ENCODE measurements at places on chromosomes 11 and 22. TPM values are rescaled to one million over a fixed set of nuclear protein-coding genes. Genes with fewer than 3 reads are reported as not detected.

DNA sequence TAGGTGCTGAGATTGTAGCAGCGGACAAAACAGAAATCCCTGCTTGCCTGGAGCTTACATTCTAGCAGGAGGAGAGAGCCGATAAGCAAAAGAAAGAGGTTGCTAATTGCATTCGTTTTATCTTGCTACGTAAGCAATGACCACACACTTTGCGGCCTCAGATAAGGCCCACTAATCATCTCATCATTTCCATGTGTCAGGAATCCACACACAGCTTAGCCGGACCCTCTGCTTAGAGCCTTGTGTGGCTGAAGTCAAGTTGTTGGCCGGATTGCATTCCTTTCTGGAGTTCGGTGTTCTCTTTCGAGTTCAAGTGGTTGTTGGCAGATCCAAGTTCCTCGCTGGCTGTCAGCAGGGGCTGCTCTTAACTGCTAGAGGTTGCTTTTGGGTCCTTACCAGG is 101.6 kb downstream of the CHST1 start:
- no peak for DNase-seq
- H3K27ac ChIP-seq, result no peak overlapping the region
- H3K27me3 ChIP-seq, result peaks cover 3% of the 10 kb centered on the region
- no peaks in the 10 kb centered on the region for H3K36me3 ChIP-seq
- H3K4me1 ChIP-seq, result no peaks in the 10 kb centered on the region

DNA sequence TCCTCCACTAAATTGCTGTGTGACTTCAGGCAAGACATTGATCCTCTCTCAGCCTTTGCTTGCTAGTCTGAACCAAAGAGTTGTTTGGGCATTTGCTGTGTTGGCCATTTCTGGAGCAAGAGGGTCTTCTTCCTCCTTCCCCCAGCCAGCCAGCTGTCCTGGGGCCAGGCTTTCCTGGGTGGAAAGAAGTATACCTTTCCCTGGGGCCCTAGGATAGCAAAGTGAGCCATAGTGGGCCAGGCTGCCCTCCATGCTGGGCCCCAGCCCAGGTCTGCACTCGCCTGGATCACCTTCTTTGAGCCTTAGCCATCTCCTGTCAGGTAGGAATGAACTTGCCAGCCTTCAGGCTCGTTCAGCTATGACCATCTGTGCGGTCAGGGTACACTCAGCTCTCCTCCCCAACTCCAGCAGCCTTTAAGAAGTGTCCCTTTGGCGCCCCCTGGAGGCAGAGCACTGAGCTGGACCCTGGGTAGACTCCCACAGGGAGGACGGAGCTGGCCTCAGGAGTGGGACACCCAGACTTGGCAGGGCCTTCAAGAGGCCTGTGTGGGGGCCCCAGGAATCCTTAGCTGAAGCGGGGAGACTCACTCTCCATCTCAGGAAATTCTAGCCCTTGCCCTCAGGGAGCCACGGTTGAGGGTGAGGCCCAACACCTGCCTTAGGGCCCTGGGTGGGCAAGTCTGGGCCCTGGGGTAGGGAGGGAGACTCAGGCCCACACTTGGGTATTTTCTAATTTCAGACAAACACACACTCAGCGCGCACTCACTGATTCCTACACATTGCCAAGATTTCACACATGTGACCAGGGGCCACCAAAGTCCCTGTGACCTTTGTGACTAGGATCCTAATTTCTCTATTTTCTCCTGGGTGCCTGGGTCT is 35.6 kb upstream of the TPBGL start:
- peak; percentile 76 for DNase-seq
- peaks cover 6% of the 10 kb centered on the region for H3K27me3 ChIP-seq
- no peaks in the 10 kb centered on the region for H3K36me3 ChIP-seq

DNA sequence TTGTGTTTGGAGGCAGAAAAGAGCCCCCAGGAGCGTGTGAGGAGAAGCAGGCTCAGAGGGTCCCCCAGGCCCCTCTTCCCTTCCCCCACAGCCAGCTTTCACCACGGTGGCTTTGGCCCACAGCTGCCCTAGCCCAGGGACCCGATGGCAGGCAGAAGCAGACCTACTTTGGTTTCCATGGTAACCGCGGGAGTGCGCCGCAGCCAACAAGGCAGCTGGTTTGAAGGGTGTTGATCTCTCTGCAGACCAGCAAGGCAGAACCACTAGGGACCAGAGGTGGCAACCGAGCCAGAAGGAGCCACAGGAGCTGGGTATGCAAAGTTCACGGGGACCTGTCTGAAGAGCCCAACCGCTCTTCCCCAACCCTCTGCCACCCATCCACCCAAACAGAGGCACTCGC is 69.4 kb downstream of the BUD13 start:
- H3K36me3 ChIP-seq, result no peaks in the 10 kb centered on the region
- no peak for DNase-seq
- H3K27ac ChIP-seq, result no peak overlapping the region

DNA sequence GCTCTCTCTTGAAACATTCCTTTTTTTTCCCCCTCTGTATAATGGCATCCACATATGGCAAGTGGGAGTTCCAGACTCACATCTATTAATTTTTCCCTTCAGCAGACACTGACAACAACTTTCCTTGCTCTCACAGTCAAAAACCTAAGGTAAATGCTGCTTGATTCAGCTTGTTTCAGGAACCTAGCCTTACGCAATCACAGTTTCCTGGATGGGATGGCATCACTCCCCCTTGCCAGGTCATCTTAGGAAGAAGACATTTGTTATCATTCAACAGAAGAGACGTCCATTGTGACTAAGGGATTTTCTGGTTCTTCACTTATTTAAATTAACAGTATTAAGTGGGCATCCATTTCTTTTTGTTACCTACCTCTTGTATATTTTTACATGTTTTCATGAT is 112.0 kb upstream of the PDGFD start:
- no peak overlapping the region for H3K27ac ChIP-seq
- no peak overlapping the region for H3K4me3 ChIP-seq
- no peak for DNase-seq

GRCh38 chr11:101442936-101443521 is 140.8 kb downstream of the TRPC6 start:
- H3K4me3 ChIP-seq, result no peak overlapping the region
- DNase-seq, result no peak
- H3K27ac ChIP-seq, result no peak overlapping the region
- H3K36me3 ChIP-seq, result no peaks in the 10 kb centered on the region
- no peaks in the 10 kb centered on the region for H3K4me1 ChIP-seq
- H3K27me3 ChIP-seq, result no peaks in the 10 kb centered on the region

- H3K36me3 ChIP-seq, result no peaks in the 10 kb centered on the region
- no peak for DNase-seq
- H3K4me1 ChIP-seq, result no peaks in the 10 kb centered on the region
- peaks cover 2% of the 10 kb centered on the region for H3K27me3 ChIP-seq
- H3K27ac ChIP-seq, result no peak overlapping the region
- H3K4me3 ChIP-seq, result no peak overlapping the region
These were observed 153.9 kb upstream of the MPPED2 start for GRCh38 chr11:30740091-30740490.

DNA sequence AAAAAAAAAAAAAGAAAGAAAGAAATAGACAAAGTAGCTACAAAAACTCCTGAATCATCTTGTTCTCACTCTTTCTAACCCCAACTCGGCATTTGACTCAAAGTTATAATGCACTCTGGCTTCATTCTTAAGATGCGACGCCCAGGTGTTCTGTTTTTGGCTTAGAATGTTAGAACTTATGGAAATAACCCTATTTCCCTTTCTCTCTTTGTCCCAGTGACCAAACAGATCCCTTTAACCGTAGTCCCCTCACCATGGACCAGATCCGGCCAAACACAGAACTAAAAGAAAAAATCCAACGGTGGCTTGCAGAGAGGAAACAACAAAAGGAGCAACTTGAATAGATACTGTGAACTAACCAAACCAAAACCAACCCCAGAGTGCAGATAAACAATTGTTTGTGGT is 5.3 kb upstream of the ATP5MG start:
- H3K27me3 ChIP-seq, result no peaks in the 10 kb centered on the region
- peak overlapping the region; percentile 63 for H3K4me3 ChIP-seq
- peaks cover 60% of the 10 kb centered on the region for H3K4me1 ChIP-seq
- peaks cover 25% of the 10 kb centered on the region for H3K36me3 ChIP-seq

DNA sequence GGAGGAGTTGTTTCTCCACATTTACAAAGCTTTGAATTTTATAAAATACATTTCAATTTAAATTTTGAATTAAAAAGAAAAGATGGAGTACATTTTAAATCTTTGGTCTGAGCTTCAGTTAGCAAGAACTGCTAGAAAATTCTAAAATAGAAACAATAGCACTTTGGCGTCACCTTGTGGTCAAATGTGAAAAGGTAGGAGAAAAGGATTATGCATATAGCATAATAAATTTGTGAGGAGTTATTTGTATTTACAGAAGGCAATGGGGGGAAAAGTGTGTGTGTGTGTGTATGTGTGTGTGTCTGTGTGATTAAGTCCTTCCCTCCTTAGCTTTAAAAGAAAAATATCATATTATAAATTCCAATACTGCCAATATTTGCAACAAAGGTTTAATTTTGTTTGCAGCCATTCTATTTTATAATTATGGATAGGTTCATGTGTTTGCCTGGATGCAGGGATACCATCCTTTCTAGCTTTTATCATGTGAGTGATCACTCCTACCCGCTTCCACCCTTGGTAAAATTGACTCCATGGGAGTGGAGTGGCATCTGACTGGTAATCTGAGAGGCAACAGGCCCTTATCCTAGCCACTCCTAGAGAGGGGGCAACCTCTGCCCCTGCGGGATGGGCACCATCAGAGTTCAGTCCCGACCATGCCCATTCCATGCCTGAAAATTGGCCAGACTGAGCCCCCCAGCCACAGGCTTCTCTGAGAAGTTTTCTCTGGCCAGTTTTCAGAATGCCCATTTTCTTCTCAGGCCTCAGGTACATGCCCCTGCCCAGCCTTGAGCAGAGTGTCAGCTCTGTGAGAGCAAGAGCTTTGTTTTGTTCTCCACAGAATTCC is 13.6 kb upstream of the LGR4 start:
- H3K27ac ChIP-seq, result no peak overlapping the region
- peaks cover 4% of the 10 kb centered on the region for H3K36me3 ChIP-seq
- DNase-seq, result no peak

DNA sequence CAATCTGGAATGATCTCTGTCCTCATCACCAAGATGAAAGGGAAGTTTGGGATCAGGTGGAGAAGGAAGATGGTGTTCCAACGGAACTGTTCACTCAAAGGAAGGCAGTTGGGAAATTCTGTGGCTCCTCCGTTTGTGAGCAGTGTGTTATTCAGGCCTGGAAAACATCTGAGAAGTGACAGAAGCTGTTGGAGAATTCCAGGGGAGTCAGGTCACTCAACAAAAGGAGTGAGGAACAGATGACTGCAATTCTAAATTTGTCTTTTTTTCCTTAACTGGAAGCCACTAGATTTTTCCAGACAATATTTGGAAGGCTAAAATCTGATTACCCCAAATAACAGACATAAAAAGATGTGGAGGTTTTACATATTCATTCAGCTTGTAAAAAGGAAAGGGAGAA is 107.8 kb downstream of the CD44 start:
- peaks cover 6% of the 10 kb centered on the region for H3K36me3 ChIP-seq
- peaks cover 2% of the 10 kb centered on the region for H3K27me3 ChIP-seq
- no peak overlapping the region for H3K4me3 ChIP-seq
- no peak overlapping the region for H3K27ac ChIP-seq

GRCh38 chr11:95520369-95521132 is 269.0 kb downstream of the FAM76B start:
- no peaks in the 10 kb centered on the region for H3K36me3 ChIP-seq
- no peak overlapping the region for H3K4me3 ChIP-seq
- H3K27me3 ChIP-seq, result peaks cover 3% of the 10 kb centered on the region
- H3K27ac ChIP-seq, result no peak overlapping the region
- DNase-seq, result no peak

DNA sequence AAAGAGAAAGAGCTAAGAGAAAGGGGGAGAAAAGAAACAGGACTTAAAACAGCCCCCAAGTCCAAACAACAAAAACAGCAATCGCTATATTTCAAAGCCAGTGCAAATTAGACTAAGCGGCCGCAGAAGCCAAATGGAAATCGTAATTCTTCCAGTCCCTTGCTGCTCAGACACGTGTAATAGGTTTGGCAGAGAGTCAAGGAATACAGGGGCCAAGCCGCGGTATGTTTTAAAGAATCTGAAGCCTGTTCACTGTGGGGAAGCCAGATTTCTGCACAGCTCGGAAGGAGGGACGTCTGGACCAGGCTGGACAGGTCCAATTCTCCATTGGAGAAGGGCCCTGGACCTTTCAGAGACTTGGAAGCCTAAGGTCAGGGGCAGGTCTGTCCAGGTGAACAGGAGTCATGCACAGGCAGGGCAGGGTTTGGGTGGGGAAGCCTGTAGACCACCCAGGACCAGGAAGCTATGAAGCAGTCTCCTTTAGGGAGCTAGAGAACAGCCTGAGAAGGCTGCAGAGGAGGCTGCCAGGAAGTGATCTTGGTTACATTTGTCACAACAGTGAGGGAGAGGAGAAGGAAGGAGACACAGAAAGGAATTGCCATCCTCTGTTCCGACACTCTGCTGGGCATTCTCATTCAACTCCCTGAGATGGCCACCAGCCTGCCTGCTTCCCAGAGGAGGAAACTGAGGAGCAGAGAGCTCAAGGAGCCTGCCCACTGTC is 265.5 kb upstream of the ISX start:
- H3K4me1 ChIP-seq, result no peaks in the 10 kb centered on the region
- H3K36me3 ChIP-seq, result no peaks in the 10 kb centered on the region
- no peak for DNase-seq
- H3K27me3 ChIP-seq, result no peaks in the 10 kb centered on the region
- H3K27ac ChIP-seq, result no peak overlapping the region
- no peak overlapping the region for H3K4me3 ChIP-seq

- peaks cover 1% of the 10 kb centered on the region for H3K36me3 ChIP-seq
- H3K4me3 ChIP-seq, result no peak overlapping the region
- H3K27ac ChIP-seq, result no peak overlapping the region
- peaks cover 37% of the 10 kb centered on the region for H3K4me1 ChIP-seq
- DNase-seq, result no peak
These were observed 115.7 kb upstream of the NNMT start for GRCh38 chr11:114180301-114181055.

- no peaks in the 10 kb centered on the region for H3K4me1 ChIP-seq
- no peaks in the 10 kb centered on the region for H3K36me3 ChIP-seq
- no peak overlapping the region for H3K4me3 ChIP-seq
- peaks cover 14% of the 10 kb centered on the region for H3K27me3 ChIP-seq
These were observed 73.3 kb downstream of the PRSS23 start for GRCh38 chr11:86873573-86874083.

DNA sequence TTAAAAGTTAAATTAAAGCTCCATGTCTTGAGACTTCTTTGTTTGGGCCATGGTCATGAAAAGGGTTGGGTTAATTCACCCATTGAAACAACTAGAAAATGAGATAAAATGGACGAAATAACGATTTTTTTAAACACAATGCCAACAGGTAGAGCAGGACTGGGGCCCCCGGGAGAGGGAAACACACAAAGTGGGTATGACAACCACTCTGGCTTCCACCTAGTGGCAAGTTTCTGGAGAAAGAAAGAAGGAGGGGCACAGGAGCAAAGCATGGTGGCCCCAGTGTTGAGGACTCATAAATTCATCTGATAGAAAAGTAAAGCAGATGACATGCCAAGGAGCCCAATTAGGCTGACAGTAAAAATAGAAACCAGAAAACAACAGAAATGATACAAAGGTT is 68.4 kb downstream of the MYEOV start:
- no peaks in the 10 kb centered on the region for H3K4me1 ChIP-seq
- no peak overlapping the region for H3K4me3 ChIP-seq
- H3K27me3 ChIP-seq, result peaks cover 9% of the 10 kb centered on the region
- no peaks in the 10 kb centered on the region for H3K36me3 ChIP-seq
- DNase-seq, result no peak

GRCh38 chr11:43393765-43394355 is 35.1 kb downstream of the TTC17 start:
- DNase-seq, result no peak
- H3K4me1 ChIP-seq, result peaks cover 44% of the 10 kb centered on the region
- H3K27me3 ChIP-seq, result peaks cover 1% of the 10 kb centered on the region
- no peak overlapping the region for H3K27ac ChIP-seq

Gene OR4A16
- total RNA-seq, result not detected
